ENCODE measurements at places on chromosomes 7 and 10.

GRCh38 chr7:124635416-124635815 is 130.2 kb downstream of the GPR37 start:
- DNase-seq, result no peak

DNA sequence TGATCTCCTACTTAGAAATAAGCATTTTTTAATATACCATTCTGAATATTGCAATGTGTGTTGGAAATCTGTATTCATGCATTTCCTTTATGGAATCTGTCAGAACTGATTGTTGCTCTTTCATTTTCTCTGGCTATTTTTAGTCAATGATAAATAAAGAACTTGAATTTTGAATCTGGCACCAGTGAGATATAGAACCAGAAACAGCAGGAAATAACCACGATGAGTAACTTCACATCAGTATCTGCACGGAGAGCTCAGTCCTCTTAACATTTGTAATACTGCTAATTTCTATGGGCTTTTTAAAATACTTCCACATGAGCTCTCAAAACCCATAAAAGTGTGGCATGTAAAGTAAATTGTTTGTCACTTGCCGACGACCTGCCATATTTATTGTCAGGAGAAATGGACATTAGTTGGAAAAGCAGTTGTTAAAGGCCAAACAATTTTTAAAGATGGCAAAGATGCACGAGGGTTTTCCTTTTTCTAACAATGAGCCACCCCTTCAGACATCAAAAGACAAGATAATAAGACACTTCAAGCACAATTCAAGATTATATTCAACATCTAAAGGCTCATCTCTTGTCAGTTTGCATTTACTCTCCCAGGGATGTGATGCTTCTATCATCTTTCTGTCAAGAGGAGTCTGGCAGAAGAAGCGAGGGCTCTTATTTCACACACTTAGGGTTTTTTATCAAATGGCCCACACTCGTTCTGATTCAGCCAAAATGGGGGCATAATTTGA is 118.3 kb downstream of the POU6F2 start:
- no peak for DNase-seq

- DNase-seq, result no peak
These were observed 106.1 kb downstream of the PRKCQ start for GRCh38 chr10:6473901-6474370.

GRCh38 chr7:12493407-12493806 is 77.1 kb upstream of the SCIN start:
- DNase-seq, result no peak

DNA sequence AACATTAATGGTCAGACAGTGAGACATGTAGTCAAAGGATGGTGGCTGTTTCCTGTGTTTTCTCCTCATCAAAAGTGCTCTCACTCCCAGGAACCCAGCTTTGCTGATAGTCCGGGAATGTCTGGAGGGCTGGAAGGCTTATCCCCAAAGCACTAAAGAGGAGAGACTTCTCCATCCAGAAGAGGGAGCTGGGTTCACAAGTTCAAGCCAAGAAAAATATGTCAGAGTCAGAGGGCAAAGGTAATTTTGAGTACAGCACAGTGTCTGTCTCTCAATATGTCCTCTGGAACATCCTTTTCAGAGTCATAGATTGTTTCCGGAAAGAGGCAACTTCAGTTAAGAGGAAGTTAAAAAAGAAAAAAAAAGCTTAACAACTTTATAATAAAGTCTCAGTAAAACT is 281.5 kb upstream of the PHYHIPL start:
- no peak for DNase-seq

DNA sequence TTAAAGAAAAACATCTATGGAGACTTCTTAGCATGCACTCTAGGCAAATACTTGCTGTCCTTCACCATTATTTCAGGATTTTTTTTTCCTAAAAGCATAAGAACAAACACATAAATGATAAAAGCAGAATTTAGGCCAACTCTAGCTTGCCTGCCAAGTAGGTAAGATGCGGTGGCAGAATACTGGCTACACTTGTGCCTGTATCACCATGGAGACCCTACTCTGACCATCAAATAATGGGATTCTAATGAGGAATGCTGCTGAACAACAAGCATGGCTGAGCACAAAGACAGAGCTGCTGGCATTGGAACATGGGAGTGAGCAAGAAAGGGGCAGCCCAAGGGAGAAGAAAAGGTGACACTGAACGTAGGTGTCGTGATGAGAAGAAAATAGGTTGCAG is 18.5 kb upstream of the TAS2R40 start:
- no peak for DNase-seq

- no peak for DNase-seq
These were observed 112.6 kb upstream of the ADAM12 start for GRCh38 chr10:126500866-126501265.

GRCh38 chr10:12482587-12482986 is 133.2 kb downstream of the CAMK1D start:
- no peak for DNase-seq

- DNase-seq, result no peak
These were observed 10.4 kb downstream of the BLVRA start for GRCh38 chr7:43768887-43769272.

DNA sequence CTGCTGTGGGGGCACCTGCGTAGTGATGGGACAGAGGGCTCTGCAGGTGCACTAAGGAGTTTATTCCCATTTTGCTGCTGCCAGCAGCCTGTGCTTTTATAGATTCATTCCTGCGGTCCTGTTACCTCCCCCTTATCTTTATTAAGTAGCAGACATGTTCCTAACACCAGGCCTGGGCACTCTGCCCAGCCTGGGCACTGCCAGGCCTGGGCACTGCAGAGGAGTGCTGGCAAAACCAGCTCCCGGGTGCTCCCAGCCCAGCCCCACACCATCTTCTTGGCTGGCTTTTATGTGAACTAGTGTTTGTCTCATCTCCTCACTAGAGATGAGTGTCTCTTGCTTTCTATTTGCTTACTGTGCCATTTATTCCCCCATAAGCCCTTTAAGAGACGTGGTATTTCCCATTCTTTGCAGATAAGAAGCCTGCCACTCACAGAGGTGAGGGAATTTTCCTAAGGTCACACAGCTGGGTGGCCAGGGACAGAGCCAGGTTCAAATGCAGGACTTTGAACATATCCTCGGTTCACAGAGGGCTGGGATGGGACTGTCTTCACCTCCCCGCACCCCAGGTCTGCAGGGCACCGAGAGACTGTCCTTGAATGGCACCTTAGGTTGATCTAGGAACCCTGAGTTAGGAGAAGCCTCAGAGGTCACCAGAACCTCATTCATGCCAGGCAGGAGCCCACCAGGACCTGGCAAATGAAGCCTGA is 14.6 kb upstream of the DRGX start:
- DNase-seq, result no peak

- no peak for DNase-seq
These were observed 155.8 kb downstream of the MLLT10 start for GRCh38 chr10:21689881-21690280.

Data from activated CD4-positive, alpha-beta T cell treated with anti-CD3 and anti-CD28 coated beads for 24 hours (primary cell).